ENCODE measurements at places on chromosomes 13 and 19.
A peak's percentile ranks its signal among the peaks of the same experiment; 100 is the strongest.

- DNase-seq: no peak
Observed at GRCh38 chr19:16807549-16808284, 21.5 kb upstream of the SIN3B start.

- DNase-seq: peak; percentile 45
Observed at GRCh38 chr13:48975101-48975855, 434 bp upstream of the FNDC3A start.

DNA sequence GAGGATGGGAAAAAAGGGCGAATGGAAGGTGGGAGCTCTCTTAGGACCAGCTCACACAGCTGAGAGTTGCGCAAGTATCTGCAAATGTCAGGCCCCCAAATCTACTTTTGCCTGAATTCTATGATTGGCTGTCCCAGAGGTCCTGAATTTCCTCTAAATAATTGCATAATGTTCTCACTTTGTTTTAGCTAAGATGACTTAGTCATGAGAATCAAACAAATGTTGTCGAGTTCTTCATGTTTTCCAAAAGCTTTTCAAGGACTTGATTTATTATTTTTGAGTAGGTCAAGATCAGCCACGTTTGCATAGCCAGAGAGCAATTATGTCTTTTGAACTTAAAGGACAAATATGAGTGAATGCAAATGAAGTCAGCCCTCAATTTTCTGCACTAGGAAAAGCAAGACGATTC is 246.6 kb upstream of the MAB21L1 start:
- no peak for DNase-seq

GRCh38 chr13:110250258-110250891 is 56.6 kb downstream of the COL4A1 start:
- DNase-seq: no peak

- DNase-seq: no peak
Observed at GRCh38 chr19:1245494-1246264, 2.7 kb upstream of the MIDN start.

DNA sequence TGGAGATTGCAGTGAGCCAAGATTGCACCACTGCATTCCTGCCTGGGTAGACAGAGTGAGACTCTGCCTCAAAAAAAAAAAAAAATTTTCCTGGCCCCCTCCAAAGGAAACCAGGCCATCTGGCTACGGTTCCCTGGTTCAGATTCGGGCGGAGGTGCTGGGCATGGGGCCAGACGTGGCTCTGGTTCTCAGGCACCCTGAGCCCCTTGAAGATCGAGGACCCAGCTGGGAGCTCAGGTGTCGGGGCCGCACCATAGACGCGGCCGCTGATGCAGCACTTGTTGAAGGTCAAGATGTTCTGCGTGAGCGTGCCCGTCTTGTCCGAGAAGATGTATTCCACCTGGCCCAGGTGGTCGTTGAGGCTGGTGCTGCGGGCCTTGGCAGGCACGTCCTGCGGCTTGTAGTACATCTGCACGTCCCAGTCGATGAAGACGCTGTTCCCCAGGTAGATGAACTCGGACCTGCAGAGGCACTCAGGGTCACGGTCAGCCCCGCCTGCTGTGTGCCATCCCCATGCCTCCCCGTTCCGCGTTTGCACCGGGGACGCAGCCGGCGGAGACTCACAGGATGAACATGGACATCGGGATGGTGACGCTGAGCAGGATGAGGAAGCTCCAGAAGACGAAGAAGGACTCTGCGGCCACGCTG is 12.3 kb downstream of the ATP8B3 start:
- no peak for DNase-seq

DNA sequence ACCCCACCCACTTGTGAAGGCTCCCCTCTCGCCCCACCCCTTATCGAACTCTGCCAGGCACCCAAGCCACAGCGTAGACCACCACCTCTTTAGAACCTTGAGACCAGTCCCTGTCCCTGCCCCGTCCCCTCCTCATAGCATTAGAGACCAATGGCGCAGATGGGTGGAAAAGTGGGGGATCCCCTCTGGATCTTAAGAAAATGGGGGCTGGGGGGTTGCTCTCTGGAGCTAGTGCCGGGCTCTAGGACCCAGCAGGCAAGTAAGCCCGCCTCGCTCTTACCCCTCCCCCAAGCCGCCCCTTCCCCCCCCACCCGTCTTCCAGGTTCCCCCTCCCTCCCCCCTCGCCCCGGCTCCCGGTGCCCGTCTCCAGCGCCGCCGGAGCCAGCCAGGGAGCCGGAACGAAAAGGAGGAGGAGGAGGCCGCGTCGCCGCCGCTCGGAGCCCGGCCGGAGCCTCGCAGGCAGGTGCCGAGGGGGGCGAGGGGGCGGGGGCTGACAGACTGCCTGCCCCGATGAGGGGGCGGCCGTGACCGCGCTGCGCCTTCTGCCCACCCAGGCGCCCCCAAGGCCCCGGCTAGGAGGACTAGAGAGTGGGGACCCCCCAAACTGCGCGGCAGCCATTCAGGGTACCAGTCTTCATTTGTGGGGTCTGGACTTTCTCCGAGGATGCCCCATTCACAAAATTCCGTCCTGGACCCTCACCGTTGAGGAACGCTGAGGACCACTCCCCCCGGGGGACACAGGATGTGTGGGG is at the start of gene SPRED3:
Gene SPRED3 (plus strand): TSS at position 349 of the 752 bp plus-strand sequence. CDS start 1,606 bp downstream, outside the sequence.
- DNase-seq: no peak

DNA sequence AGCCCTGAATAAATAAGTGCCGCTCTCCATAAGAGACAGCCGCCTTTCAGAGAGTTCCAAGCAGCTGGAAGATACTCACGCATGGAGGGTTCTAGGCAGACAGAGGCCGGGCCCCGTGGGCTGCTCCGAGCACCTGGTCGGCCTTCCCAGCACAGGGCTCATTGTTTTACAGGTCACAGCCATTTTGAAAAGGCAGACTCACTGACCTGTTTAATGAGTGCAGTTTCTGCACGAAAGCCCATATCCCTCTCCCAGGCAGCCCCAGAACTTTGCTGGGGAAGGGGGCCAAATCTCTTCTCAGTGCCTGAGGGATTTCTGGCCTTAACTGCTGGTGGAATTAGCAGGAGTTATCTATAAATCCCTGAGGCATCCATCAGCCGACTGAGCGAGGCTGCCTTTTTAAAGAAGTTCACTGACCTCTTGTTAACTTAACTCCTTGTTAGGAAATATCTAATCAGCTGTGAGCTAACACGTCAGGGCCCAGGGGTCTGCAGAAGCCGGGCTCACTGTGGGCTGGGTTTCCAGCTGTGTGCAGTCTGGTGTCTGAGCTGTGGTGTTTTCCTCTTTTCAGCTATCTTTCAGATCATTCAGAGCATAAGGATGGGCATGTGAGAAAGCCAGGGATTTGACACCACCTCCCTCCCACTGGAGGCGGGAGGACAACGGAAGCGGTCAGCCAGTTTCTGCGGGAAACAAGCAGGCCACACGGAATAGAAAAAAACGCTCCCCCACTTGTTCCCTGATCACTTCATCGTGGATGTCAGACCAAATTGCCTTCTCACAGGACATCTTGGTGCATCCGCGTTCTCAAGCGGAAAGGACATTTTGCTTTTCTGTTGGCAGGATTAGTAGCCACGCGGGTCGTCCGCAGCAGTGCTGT is 23.3 kb downstream of the SERP2 start:
- no peak for DNase-seq

GRCh38 chr13:29568731-29569130 is 26.8 kb downstream of the SLC7A1 start:
- no peak for DNase-seq

DNA sequence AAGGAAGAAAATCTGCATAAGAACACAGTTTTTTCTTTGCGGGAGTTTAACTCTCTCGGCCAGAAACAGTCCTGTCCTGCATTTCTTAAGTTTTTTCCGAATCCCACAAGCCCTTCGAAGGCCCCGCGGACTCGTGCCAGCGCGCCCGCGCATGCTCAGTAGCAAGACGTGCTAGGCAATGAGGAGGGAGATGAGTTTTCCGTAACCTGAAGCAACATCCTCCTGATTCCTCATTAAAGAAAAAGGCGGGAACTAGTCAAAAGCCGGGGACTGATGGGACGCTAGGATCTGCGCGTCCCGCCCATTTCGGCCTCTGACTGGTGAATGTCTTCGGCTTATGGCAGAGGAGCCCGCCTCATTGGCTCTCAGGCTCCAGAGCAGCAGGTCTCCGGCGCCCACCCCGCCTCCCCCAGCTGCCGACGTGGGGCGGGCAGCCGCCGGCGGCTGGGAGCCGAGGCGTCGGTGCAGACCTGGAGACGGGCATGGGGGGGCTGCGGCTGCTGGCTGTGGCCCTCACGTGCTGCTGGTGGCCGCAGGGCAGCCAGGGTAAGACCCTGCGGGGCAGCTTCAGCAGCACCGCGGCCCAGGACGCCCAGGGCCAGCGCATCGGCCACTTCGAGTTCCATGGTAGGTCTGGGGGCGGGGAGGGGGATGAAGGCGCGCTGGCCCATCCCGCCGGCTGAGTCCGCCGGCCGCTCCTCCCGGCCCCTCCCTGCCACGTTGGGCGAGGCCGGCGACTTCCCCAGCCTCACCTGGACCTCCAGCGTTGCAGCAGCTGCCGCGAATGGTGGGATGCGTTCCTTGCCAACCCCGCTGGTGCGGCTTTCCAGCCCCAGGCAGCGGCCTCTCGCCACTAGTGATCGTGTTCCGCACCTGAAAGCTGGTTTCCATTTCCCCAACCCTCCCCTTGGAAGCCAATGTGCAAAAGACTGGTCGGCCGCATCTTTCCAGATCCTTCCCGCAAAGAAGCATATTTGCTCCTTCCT is at the start of gene GPR180:
Gene GPR180 (plus strand): TSS at position 412 of the 986 bp plus-strand sequence. CDS start 71 bp downstream, at position 483.
- DNase-seq: peak; percentile 84

DNA sequence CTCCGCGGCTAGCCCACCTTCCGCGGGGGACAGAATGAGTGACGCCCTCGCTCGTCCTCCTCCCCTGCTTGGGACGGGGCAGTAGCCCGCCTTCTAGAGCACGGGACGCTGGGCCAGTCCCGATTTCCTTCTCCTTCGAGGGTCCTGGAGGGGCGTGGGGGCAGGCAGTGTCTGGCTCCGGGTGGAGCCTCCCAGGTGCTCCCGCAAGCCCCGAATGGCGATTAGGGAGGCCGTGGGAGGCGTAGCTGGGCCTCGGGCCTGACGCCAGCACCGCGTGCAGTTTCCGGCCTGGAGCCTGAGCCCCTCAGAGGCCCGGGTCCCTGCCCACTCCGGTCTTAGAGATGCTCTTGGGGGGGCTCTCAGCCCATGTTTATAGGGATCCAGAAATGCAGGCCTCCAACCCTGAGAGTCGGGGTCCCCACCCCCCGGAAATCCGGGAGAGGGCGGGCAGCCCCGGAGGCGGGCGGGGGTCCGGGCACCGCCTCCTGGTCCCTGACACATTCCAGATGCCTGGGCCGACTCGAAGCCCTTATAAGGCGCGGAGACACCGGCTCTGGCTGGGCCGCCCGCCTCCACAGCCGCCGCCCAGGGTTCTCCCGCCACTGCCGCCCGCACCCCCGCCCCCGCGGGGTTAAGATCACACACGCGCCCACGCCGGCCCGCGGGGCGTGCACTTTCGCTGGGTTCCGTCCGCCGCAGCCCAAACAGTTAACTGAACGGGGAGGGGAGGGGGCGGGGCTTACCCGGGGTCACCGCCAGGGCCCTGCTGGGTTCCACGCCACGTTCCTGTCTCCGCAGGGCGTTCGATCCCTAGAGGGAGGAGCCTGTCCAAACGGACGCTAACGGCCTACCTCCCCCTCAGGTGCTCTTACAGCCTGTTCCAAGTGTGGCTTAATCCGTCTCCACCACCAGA is 1.5 kb downstream of the MYADM start:
- DNase-seq: peak; percentile 73
